Caudate nucleus (tissue), 63 donors: ENCODE measurements at places on chromosomes 12 and 14.

DNA sequence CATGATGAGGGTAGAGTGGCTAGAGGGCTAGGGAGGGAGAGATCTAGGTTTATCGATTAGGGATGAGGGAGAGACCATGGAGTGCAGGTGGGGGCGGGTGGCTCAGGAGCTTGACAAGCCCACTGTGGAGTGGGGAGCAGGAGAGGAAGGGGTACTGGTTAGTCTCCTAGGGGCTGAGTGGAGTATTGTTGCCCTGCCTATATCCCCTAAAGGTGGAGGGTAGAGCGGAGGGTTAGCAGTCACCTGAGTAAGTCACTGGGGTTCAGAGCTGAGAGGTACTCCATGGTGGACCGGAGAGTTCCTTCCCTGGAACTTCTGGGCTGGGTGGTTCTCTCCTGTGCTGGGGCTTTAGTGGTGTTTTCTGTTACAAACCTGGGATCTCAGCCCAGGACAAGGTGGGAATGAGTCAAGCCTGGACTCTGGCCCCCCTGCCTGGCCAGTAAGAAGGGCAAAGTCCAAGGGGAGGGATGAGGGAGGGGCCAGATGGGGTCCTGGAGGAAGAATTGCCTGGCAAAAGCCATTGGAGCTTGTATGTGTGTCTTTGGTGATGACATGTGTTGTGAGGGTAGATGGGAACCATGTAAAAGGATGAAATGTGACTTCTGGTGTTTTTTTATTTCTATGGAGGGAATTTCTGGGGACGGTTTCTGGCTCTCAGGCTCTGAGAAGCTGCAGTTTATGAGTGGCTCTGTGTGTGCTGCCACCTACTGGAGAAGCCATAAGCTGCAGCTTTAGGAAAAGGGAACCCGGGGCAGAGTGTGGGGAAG is at the start of gene CIDEB:
Gene CIDEB (minus strand): TSS at position 403 of the 767 bp plus-strand sequence. CDS start 119 bp downstream, at position 284.
- no peak for DNase-seq

DNA sequence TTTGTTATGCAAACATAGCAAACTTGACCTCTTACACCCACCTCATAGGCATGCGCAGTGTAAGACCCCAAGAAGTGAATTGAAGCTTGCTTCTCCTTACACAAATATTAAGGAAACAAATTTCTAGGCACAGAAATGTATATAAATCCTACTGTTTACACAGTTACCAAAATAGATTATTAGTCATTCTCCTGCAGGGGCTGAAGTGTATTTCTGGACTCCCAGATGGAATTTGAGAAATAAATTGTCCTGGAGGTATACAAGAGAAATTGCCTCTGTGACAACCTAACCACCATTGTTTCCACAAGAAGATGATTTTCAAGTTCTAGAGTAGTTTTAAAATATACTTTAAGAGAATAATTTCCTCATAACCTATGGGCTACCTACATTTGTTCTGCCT is 656.0 kb upstream of the MDGA2 start:
- DNase-seq = no peak

- DNase-seq = no peak
Observed at GRCh38 chr14:68081489-68081888, 261.9 kb downstream of the RAD51B start.

DNA sequence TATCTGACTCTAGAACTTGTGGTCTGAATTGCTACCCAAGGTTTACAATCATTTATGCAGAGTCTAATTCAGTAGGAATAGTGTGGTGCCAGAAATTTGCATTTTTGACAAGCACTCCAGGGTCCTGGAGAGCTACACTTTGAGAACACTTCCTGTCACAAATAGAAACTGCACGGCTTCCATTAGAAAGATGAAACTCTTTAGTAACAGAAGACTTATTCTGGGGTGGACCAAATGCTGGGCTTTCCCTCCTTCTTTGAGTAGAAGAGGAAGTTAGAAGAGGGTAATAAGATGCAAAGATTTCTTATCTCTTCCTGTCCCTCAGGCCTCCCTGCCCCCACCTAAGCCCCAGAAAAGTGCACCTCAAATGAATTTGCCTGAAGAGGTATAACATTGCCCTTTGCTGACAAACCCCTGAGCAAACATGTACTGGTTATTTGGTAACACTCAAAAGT is 28.4 kb downstream of the DGLUCY start:
- no peak for DNase-seq

DNA sequence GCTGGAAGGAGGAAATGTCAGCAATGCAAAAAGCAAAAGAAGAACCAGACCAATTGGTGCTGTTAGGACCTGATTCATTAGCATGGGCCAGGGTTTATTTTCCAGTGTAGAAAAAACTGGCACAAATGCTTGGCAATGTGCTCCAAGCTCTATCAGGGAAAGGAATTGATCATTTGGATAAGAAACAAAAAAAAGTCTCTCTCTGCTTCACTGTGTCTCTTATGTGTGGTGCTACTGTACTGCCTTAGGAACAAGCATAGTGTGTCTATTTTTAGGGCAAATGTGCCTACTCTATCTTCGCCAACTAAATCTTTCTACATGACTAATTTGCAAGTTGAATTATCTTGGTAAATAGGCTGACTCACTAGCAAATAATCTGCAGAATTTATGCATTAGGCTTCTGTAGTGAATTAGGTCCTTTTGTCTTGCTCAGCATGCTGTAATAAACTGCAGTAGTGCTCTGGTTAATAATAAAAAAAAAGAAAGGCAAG is 236.7 kb downstream of the MDGA2 start:
- no peak for DNase-seq
